ENCODE measurements at places on chromosomes 16 and 17. TPM values are rescaled to one million over a fixed set of nuclear protein-coding genes. Genes with fewer than 3 reads are reported as not detected.

Gene FKBP10
- total RNA-seq = 239 TPM

Gene DPEP2
- total RNA-seq = not detected

Gene MYLK3
- 0.37 TPM for total RNA-seq

Gene SLC5A10
- not detected for total RNA-seq

Gene SMIM36
- total RNA-seq = not detected

Gene MPO
- total RNA-seq = not detected

Gene KRT17
- 1.00 TPM for total RNA-seq

Gene TBC1D28
- total RNA-seq = not detected

Gene MARVELD3
- total RNA-seq = not detected

Gene NPIPB9
- 4.1 TPM for total RNA-seq

Gene ANKRD40CL
- not detected for total RNA-seq

Gene MFAP4
- total RNA-seq = 4.8 TPM

Gene DDX42
- 78.4 TPM for total RNA-seq

Gene ATXN2L
- 67.1 TPM for total RNA-seq

Gene C16orf46
- 0.25 TPM for total RNA-seq

Gene MFSD6L
- total RNA-seq = not detected

Gene USB1
- 32.0 TPM for total RNA-seq

Measured in uterine smooth muscle cell (primary cell).